ENCODE measurements at places on chromosomes 16 and 17.
A peak's percentile ranks its signal among the peaks of the same experiment; 100 is the strongest.

DNA sequence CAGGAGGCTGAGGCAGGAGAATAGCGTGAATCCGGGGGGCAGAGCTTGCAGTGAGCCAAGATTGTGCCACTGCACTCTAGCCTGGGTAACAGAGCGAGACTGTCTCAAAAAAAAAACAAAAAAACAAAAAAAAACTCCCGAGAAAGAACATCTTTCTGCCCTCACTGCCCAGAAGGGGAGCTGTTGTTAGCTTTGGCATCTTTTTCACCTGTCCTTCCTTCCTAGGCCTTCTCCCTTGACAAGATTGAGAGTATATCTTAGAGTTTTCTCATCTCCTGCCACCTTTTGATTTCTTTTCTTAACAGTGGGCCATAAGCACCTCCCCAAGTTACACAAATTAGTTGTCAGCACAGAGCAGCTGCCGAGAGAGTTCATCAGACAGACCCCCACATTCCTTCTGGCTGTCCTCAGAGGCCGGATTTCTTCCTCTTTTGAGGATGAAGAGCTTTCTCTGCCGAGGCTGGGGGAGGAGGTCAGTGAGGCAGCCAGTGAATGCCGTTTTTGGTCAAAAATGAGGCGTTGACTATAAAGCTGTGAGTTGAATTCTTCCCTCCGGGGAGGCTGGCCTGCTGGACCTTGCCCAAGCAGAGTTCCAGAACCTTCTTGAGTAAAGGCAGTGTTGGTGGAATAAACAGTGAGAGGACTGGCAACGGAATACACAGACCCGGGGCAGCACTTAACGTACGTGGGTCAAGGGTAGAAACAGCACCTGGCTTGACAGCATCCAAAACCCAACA is 127.0 kb downstream of the ABCC6 start:
- no peak for DNase-seq

GRCh38 chr17:58377093-58377601 is 25.1 kb upstream of the SUPT4H1 start:
- no peak for DNase-seq

GRCh38 chr16:47033176-47033575 is 59.7 kb upstream of the DNAJA2 start:
- no peak for DNase-seq

- no peak for DNase-seq
These were observed 24.0 kb downstream of the CREBBP start for GRCh38 chr16:3856367-3857141.

DNA sequence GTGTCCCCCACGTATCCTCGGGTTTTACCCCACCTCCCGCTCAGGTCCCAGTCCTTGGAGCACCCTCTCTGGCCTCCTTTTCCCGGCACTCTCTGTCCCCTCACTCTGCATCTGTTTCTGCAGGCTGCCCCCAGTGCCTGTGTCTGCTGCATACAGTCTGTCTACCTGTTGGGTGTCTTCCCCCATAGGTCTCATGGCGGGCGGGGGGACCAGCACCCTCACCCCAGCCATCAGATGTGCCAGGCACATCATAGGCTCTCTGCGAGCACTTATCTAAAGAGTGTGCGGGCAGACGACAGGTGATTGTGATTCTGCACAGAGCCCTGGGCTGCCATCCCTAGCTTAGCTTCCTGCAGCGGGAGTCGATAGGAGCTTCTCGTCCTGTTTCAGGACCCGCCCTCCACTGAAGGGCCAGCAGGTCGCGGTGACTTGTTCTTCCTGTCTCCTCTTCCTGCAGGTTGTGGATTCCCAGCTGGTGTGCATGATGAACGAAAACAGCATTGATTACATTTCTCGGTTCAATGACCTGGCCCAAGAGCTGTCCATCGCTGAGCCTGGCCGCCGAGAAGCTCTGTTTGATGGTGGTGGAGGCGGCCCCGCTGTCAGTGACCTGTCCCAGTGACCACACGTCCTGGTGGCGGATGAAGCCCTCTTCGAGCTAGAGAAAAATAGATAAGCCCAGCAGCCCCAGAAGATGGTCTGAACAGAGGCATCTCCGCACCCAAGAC is 4.5 kb upstream of the JPT2 start:
- DNase-seq: no peak

- DNase-seq: no peak
These were observed at the start of gene SLC9A5 for GRCh38 chr16:67248401-67249177. SLC9A5 (plus strand) TSS chr16:67248979; CDS start chr16:67249015, 36 bp downstream.

DNA sequence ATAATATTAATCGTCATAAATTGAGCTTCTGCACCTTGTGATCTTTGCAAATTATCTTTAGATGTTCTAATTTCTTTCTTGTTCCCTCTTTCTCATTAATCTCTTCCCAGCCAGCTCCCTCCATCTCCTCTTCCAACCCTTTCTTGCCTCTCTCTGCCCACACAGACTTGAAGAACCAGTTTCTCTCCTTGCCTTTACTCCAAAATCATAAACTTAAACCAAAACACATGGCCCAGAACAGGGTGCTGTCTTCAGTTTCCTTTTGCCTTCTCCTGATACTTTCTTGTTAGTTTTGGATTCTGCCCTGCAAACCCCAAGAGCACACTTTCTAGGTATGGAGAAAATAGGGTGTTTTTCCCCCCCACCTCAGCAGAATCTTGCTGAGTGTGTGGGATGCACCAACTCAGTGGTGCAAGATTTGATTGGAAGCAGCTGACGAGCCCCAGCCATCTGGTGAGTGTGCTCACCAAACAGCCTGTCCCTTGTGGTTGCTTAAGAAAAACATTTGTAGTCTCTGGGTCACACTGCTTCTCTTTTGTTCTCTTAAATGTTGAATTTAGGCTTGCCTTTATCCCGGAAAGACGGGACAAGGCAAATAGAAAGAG is 175.8 kb upstream of the MAF start:
- DNase-seq: no peak

DNA sequence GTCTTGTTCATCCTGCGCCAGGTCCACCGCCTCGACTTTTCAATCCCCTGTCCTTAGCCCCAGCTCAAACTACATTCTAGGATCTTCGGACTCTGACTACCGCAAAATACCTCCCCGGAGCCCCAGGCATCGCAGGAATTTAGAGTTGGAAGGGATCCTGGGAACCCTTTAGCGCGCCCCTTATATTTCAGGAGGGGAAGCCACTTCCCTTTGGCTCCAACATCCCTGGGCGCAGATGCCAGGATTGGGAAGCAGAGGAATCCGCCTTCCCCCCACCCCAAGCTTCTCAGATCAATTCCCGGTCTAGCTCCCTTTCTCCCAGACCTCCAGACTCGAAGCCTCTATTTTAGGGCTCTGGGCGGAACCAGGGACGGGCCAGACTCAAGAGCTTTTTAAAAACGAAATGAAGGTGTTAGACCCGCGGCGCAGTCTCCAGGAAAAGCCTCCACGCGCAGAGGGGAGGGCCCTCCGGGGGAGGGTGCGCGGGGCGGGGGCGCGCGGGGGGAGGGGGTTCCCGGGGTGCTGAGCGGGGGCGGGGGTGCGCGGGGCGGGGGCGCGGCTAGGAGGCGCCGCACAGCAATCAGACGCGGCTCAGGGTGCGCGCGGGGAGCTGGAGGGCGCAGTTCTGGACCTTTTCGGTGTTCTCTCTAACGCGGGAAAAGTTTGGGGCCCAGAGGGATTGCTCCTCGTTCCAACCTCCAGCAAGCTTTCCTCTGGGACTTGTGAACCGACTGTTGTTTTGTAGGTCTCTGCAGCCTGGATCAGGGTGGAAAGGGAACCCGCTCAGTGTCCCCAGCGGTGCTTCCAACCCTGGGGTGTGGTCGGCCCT is 1.6 kb downstream of the AHSP start:
- DNase-seq: no peak

- DNase-seq: no peak
These were observed 38.4 kb downstream of the FAM20A start for GRCh38 chr17:68562736-68563135.

DNA sequence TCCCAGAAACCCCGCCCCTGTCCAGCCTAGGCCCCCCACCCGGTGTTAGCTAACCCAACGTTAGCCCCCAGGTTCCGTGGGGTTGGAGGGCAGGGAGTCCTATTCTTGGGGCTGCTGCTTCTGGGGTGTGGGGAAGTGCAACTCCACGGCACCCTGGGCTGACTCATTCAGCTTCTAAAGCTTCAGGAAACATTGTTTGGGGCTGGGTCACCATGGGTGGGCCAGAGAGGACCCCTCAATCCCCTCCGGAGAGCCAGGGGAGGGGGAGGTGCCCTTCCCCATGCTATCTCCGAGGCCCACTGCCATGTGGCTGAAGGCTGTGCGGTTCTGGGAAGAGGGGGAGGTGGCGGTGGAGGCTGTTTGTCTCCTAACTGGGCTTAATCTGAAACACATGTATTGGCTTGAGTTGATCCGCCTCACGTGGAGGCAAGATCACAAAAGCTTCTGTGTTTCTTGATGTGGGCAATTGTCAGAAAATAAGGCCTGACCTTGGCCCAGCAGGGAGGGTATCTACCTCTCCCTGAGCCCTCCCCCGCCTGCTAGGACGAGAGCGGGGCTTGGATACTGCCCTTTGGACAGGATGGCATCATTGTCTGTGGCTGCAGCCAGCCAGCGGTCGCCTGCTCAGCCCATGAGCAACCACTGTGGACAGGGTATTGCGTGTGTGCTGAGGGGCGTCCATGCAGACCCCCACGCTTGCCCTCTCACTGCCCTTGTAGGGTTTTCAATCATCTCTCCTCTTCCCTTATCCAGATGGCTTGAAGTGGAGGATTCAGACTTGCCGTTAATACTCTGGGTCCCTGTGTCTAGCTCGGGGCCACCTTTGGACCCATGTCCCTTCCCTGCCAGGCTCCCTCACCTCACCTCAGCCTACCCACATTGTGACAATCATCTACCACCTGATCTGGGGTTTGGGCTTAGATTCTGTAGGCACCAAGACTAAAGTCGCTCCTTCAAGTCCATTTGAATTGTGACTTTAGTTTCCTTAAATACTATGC is 1.3 kb downstream of the SERPINF1 start:
- no peak for DNase-seq

GRCh38 chr16:19968891-19969683 is 84.4 kb upstream of the GPRC5B start:
- DNase-seq: no peak

DNA sequence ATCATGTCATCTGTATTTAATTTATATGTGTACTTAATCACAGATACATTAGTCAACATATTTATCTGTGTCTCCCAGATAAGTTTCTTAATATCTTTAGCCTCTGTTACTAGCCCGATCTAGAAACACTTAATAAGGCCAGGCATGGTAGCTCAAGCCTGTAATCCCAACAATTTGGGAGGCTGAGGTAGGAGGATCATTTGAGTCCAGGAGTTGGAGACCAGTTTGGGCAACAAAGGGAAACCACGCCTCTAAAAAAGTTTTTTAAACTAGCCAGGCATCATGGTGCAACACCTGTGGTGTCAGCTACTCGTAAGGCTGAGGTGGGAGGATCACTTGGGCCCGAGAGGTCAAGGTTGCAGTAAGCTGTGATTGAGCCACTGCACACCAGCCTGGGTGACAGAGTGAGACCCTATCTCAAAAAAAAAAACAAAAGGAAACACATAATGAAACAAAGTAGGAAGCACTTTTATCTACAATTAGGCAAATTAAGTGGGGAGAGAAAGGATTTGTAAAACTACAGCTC is 9.4 kb downstream of the SKA2 start:
- no peak for DNase-seq

DNA sequence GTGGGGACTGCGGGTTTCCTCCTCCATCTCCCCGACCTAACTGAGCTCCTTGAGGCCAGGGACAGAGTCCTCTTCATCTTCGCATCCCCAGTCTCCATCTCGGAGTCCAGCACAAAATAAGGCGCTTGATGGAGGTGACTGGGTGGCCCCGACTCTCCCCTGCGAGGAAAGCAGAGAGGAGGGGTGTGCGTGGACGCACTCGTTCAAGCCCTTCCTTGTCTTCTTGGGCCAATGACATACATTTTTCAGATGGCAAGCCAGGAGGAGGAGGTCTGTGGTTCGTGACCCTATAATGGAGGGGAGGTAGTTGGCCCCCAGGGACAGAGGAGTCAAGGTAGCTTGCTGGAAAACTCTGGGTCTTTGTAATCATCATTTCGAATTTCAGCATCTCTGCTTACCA is 17.2 kb downstream of the CRISPLD2 start:
- DNase-seq: no peak

DNA sequence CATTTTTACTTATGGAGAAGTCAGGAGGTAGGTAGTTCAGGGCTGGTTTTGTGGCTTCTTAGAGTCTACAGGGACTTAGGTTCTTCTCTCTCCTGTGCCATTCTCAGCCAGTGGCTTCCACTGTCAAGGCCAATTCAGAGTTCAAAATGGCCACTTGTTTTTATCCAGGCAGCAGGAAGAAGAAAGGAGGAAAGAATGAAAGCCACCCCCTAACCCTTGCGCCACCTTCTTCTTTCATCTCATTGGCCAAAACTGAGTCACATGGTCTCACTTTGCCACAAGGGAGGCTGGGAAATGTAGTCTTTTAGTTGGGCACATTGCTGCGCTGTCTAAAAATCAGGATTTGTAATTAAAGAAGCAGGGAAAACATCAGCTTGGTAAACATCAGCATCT is 60.8 kb upstream of the MED9 start:
- peak; percentile 9 for DNase-seq

DNA sequence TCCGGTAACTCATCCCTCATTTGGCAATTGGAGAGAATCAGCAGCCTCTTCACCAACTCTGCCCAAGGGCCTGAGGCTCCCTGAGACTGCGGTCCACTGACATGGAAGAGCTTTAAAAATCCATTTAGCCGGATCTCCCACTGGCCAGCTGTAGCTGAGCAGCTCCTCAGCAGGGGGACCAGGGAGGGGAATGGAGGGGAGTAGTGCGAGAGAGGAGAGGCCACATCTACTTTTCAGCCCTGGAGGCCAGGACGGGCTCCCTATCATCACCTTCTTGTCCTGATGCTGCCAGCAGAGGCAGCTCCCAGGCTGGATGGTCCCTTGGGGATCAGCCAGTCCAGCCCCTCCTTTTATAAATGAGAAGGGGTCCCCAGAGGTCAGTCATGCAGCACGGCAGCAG is 25.0 kb upstream of the SPPL2C start:
- no peak for DNase-seq

- DNase-seq: no peak
These were observed 34.3 kb downstream of the IL4R start for GRCh38 chr16:27347930-27348685.

- no peak for DNase-seq
These were observed 329.6 kb downstream of the SNX29 start for GRCh38 chr16:12305847-12306801.

DNA sequence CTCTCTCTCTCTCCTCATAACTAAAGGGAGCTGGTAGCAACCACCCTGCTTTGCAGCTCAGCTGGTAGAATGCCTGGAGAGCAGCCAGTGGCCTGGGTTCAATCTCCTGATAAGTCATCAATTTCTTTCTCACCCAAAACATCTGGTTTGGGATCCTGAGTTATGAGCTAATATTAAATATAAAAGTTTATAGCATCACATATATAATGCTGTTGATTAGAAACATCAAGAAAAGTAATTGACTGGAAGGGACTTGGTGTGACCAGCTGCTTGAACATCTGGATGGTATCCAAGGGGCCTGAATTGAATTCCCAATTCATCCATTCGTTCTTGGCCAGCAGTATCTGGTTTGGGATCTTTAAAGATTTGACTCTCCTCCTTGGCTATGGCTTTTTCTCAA is 12.2 kb upstream of the ELAC2 start:
- DNase-seq: no peak

All from naive thymus-derived CD8-positive, alpha-beta T cell (primary cell).